ENCODE measurements at places on chromosomes 6 and 20.

DNA sequence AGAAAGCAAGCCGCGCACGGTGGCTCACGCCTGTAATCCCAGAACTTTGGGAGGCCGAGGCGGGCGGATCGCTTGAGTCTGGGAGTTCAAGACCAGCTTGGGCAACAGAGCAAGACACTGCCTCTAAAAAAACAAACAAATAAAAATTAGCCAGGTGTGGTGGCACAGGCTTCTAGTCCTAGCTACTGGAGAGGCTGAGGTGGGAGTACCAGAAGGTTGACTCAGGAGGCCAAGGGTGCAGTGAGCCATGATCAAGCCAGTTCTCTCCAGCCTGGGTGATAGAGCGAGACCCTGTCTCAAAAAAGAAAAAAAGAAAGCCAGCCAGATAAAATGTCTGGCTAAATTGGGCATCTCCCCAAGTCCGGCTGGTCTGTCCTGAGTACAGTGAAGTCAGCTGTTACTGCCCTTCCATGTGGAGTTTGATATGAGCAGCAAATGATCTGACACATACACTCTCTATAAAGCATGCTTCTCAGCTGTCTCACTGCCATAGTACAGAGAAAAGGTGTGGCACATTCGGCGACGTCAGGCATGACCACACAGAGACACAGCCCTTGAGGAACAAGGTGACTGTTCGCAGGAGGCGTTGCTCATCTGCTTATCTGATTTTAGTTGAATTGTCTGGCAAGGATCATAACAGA is 13.0 kb downstream of the CD83 start:
- no peak for DNase-seq

DNA sequence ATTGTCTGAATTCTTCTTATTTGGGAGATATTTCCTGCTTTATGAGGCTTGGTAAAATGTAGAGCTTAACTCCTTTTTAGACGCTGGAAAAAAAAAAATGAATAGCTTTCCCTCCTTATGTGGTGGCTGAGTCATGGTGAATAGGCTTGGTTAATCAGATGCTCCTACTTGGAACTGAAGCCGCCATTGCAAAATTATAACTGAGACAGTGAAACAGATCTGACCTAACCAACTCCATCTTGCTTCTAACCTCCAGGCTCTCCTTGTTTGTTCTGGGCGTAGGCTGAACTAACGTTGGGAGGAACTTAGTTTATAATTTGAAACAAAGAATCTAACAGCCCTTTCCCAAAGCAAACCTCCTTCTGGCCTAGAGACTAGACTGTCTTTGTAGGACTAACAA is 43.2 kb upstream of the PLCB4 start:
- no peak for DNase-seq

- DNase-seq = no peak
These were observed 13.6 kb upstream of the SSTR4 start for GRCh38 chr20:23021541-23021940.

DNA sequence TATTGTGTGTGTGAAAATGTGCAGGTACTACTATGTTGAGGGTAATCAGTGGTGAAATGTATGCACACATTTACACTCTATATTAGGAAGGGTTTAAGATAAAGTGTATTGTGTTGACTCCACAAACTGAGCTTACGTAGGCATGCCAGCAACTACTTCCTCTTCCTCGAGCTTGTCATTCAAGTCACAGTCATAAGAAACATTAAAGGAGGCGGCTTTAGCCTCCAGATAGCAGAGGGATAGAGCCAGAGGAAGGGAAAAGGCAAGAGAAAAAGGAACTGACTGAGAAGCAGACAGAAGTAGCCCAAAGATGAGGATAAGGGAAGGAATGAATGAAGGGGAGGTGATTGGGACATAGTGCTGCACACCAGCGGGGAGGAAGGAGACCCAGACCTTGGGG is 55.2 kb downstream of the SMLR1 start:
- DNase-seq = no peak

GRCh38 chr6:169850154-169850553 is 98.7 kb downstream of the ERMARD start:
- DNase-seq = no peak

GRCh38 chr6:104896914-104897313 is 37.2 kb upstream of the HACE1 start:
- no peak for DNase-seq

DNA sequence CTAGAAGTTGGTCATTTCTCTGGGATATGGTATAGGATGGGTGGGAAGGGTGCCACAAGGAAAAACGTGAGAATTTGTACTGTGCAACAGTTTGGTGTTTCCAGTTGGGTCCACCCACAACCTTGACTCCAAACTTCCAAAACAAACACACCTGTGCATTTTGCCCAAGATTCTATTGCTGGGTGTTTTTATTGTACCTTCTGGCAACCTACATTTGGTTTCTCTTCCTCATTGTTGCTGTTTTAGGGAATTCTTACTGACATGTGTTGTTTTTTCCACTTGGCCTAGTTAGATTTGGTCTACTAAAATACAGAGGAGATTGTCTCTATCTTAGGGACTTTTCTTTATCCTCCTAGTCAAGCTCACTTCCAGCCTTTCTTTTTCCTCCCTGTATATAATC is 16.7 kb downstream of the TULP4 start:
- DNase-seq = no peak
